Heart left ventricle (tissue), 16 donors: ENCODE measurements at places on chromosomes 2 and 18.

DNA sequence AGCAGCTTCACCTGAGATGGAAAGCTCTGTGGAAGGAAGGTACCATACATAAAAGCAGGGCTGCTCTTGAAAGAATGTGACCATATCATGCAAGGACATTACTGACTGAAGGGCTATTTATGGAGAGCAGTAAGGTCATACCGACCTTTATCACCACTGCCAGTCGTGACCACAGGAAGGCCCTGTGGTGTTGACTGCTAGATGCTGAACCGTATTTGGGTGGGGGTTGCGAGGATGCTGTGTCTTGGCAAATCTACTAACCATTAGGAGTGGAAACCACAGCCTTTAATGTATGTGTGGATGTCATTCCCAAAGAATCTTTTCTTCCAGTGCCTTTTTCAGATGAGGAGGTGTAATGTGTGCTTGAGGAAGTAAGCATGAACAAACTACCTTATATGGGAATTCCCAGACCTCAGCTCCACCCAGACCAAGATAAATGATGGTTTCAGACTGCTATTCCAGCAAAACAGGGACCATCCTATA is 60.8 kb downstream of the LIMS1 start:
- no peak for DNase-seq

GRCh38 chr2:160294339-160294803 is 94.3 kb upstream of the ITGB6 start:
- DNase-seq, result peak; percentile 84

DNA sequence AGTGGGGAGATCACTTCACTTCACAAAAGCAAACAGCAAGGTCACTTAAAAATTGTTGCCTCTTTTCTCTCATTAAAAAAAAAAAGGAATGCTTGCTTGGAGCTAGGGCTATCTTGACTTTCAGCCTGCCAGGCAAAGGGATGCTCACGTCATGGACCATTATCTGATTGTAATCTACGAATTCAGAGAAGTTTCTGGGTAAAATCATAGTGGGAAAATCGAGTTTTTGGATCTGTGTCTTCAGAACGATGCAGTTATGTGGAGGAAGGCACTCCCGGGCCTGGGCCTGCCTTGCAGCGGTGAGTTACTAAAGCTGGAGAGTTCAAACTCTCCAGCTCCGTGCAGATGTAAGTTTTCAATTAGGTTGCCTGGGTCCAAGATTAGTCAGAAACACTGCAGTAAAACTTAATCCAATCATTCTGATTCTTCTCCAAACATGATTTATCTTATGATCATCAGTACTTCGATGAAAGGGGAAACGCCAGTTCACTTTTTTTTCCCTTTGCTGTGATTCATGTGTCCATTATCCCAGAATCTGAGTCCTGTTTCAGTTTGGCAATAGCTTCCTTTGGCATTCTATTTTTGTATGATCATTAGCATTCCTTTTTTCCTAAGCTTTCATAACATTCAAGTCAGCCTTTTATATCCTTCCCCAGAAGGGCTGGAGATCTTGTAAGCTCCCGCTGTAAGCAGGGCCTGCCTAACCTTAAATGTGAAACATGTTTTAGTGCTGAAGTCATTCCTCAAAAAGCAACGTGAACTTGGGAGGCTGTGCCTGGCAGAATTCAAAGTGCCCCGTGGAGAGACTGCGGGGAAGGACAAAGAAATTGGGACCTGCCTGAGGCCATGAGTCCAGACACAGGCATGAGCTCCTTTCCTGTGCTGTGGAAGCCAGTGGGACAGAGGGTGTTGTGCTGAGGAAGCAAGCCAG is 119.3 kb upstream of the TWIST2 start:
- DNase-seq, result peak; percentile 46

DNA sequence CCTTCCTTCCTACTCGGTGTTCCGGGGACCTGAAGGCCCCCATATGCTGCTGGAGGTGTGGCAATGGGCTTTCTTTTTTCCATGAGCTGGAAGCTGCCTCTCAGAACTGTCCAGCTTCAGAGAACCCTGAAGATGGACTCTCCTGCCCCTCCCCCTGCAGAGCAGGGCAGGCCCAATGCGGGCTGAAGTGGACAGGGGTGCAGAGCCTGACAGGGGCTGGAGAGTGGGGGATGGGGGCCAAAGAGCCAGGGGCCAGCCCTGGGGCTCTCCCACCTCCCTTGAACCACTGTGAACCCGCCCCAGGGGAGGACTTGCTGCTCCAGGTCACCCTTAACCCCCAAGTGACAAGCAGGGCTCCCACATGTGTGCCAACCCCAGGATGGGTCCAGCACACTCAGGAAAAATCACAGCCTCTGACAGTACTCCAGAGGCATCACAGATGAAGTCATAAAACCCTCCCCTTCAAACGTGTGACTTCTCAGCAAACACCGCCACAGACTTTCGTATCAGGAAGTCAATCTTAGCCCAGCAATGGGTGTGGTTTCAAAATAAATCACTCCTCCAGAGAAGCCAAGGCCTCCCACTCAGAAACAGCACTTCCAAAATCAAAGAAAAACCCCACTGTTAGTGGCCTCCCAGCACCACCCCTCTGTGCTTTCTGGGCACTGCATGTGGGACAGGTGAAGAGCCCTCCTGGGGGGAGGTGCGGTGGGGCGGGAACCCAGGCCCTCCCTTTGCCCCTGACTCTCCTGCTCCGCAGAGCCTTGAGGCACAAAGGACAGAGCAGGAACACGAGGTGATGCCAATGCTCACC is 135.8 kb downstream of the HDAC4 start:
- DNase-seq, result peak; percentile 42

DNA sequence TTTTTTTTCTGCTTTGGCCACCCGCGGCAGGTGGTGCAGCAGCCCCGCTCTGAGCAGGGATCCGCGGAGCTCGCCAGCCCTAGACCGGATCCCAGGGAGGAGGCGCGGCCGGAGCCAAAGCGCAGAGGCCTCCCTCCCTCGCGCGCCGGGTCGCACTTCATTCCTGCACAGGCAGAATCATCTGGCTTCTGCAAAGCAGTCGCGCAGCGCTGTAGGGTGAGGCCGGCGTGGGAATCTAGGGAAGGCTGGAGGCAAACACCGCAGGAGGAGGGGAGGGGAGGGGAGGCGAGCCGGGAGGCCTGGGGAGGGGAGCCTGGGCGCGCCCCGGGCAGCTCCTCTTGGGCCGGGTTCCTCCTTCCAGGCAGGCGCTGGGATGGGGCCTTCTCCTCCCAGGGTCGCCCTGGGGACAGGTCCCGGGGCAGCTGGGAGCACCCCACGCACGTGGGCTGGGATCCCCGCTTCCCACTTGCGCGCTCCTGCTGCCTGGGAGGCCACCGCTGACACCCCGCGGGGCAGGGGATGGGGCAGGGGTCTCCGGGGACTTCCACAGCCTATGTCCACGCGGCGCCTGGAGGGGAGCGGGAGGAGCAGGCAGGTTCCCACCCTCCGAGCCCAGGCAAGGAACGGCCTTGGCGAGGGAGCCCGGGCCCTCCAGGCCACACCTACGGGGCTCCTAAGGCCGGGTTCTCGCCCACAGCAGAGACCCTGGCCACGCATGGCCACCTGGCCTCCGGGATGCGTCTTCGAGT is 45.0 kb downstream of the MBP start:
- peak; percentile 69 for DNase-seq

- DNase-seq, result no peak
Observed at GRCh38 chr2:162365392-162365791, 21.5 kb downstream of the GCA start.

DNA sequence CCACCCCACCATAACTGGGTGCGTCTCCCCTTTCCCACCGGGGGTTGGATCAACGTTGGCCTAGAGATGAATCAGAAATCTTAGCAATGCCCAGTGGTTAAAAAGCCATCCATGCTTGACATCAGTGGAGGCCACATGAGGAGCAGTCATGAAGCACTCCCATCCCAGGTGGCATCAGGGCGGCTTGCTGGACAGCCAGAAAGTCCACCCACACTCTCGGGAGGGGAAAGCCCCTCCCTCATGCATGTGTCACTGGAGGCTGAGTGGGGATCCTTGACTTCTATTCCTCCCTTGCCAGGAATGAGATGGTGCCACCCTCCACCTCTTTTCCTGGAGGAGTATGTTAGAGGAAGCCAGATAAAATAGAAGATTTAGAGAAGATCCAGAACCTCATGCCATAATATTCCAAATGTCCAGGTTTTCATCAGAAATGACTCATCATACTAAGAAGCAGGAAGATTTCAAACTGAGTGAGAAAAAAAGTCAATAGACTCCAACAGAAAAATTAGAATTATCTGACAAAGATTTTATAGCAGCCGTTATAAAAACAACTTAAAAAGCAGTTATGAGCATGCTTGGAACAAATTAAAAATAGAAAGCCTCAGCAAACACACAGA is 507.1 kb upstream of the ID2 start:
- no peak for DNase-seq

DNA sequence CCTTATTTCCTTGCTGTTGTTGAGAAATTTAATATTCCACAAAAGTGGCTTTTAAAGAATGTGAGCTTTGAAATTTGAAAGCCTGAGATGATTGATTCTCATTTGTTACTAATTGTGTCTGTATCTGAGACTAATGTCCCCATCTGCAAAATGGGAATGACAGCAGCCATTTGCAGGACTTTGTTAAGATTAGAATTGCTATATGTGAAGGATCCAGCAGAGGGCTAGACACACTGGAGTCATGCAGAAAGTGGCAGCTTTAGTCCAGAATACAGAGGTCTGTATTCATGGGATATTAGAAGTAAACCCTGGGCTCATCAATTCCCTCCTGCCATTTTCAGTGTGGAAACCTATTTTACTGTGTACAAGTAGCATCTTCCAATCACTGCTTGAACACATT is 296.5 kb upstream of the GYPC start:
- no peak for DNase-seq

- no peak for DNase-seq
Observed at GRCh38 chr2:85589982-85590791, 5.4 kb upstream of the RNF181 start.
